Naive thymus-derived CD4-positive, alpha-beta T cell (primary cell): ENCODE measurements at places on chromosomes 7 and 10. TPM values are rescaled to one million over a fixed set of nuclear protein-coding genes. Genes with fewer than 3 reads are reported as not detected.

CALHM3 gene
- total RNA-seq: not detected

GRCh38 chr10:76080991-76081390 lies 649.6 kb downstream of the LRMDA start:
- H3K36me3 ChIP-seq: no peaks in the 10 kb centered on the region
- no peaks in the 10 kb centered on the region for H3K4me1 ChIP-seq
- no peak for DNase-seq

- H3K27ac ChIP-seq: no peak overlapping the region
- DNase-seq: no peak
- H3K27me3 ChIP-seq: no peaks in the 10 kb centered on the region
- H3K36me3 ChIP-seq: no peaks in the 10 kb centered on the region
Observed at GRCh38 chr10:43781480-43782361, 133.0 kb upstream of the ZNF32 start.

DNA sequence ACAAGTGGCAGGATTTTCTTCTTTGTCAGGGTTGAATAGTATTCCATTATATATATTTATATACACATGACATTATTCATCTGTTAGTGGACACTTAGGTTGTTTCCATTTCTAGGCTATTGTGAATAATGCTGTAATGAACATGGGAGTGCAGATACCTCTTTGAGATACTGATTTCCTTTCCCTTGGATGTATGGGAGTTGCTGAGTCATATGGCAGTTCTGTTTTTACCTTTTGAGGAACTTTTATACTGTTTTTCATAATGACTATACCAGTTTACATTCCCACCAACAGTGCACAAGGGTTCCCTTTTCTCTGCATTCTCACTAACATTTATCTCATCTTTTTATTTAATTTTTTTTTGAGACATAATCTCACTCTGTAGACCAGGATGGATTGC lies 1.8 kb upstream of the CLCN1 start:
- DNase-seq: no peak
- no peak overlapping the region for H3K4me3 ChIP-seq
- H3K27ac ChIP-seq: no peak overlapping the region
- H3K27me3 ChIP-seq: no peaks in the 10 kb centered on the region
- H3K4me1 ChIP-seq: peaks cover 5% of the 10 kb centered on the region

TLL2 gene
- not detected for total RNA-seq

FFAR4 gene
- total RNA-seq: not detected

- H3K4me3 ChIP-seq: no peak overlapping the region
- DNase-seq: no peak
- no peaks in the 10 kb centered on the region for H3K36me3 ChIP-seq
- no peaks in the 10 kb centered on the region for H3K27me3 ChIP-seq
- no peaks in the 10 kb centered on the region for H3K4me1 ChIP-seq
Observed at GRCh38 chr10:1556496-1556895, 180.8 kb downstream of the ADARB2 start.

ARMS2 gene
- total RNA-seq: not detected

NPFFR1 gene
- total RNA-seq: not detected

GRCh38 chr7:107788216-107788615 lies 14.8 kb downstream of the SLC26A3 start:
- DNase-seq: no peak
- no peaks in the 10 kb centered on the region for H3K27me3 ChIP-seq
- no peaks in the 10 kb centered on the region for H3K36me3 ChIP-seq
- no peak overlapping the region for H3K27ac ChIP-seq

- no peak for DNase-seq
- H3K27ac ChIP-seq: no peak overlapping the region
- no peak overlapping the region for H3K4me3 ChIP-seq
Observed at GRCh38 chr7:43933902-43934560, 7.8 kb downstream of the UBE2D4 start.

DNA sequence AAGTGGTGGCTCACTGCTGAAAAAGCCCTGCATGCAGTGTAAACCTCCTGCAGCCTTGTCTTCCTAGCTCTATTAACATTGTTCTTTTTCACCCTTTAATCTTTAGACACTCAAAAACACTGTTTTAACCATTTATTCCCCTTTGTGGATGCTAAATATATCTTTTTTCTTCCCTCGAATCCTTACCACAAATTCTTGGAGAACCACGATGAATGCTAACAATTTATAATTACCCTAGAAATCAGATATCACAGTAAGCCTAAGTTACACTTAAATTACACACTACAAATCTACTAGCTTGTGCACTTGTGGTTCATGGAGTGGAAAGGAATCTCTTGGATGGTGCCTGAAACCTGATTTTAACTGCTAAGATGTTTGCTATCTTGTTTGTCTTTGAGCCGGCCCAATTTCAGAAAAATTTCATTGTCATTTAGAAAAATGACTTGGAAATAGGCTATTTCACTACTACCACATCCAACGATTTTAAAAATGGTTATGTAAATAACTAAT lies 125.1 kb upstream of the NOBOX start:
- no peaks in the 10 kb centered on the region for H3K27me3 ChIP-seq
- H3K36me3 ChIP-seq: no peaks in the 10 kb centered on the region
- H3K4me1 ChIP-seq: no peaks in the 10 kb centered on the region
- H3K27ac ChIP-seq: no peak overlapping the region

- no peaks in the 10 kb centered on the region for H3K27me3 ChIP-seq
- H3K27ac ChIP-seq: no peak overlapping the region
- H3K4me3 ChIP-seq: no peak overlapping the region
- H3K4me1 ChIP-seq: no peaks in the 10 kb centered on the region
- no peak for DNase-seq
- H3K36me3 ChIP-seq: no peaks in the 10 kb centered on the region
Observed at GRCh38 chr7:114303301-114303700, 111.3 kb upstream of the FOXP2 start.

GRCh38 chr10:3397231-3397630 lies 224.6 kb upstream of the PITRM1 start:
- H3K4me3 ChIP-seq: no peak overlapping the region
- H3K27me3 ChIP-seq: no peaks in the 10 kb centered on the region
- no peak overlapping the region for H3K27ac ChIP-seq
- DNase-seq: no peak
- no peaks in the 10 kb centered on the region for H3K36me3 ChIP-seq

GRCh38 chr7:1804310-1804709 lies 134.2 kb downstream of the ELFN1 start:
- no peak overlapping the region for H3K27ac ChIP-seq
- no peaks in the 10 kb centered on the region for H3K36me3 ChIP-seq
- no peaks in the 10 kb centered on the region for H3K27me3 ChIP-seq
- H3K4me3 ChIP-seq: no peak overlapping the region
- DNase-seq: no peak
